ENCODE measurements at places on chromosomes 12 and 14.

- DNase-seq = no peak
Observed at GRCh38 chr12:837548-837947, 85.2 kb downstream of the WNK1 start.

DNA sequence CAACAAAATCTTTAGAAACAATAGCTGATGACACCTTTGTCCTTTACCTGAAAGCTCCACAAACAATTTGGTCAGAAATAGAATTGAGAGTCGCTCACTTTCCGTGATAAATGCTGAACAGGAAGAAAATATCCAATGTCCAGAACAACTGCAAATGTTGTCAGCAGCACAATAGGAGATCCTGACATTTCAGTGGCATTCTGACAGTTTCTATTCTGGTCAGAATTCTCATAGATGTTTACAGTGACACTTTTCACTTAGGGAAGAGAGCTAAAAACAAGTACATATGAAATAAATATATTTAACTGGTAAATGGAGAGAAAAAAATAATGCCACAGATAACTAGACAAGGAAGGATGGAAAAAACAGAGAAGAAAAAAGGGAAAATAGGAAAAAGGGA is 39.1 kb downstream of the MAGOHB start:
- no peak for DNase-seq

DNA sequence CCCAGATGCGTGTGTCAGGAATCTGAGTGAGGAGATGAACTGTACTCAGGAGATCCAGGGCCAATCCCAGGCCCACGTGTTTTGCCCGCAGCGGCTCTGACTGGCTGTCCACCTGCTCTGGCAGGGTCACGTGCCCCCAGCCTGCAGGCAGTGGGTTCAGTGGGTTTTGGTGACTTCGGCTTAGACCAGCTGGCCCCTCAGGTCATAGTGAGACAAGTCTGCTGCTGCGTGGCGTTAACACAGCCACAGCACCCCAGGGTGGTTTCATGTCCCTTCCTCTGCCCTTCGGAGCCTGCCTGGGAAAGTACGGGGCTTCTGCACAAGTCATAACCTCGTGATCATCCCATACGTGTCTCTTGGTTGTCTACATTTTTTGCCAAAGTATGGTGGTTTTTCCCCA is 2.6 kb downstream of the FBRSL1 start:
- no peak for DNase-seq

DNA sequence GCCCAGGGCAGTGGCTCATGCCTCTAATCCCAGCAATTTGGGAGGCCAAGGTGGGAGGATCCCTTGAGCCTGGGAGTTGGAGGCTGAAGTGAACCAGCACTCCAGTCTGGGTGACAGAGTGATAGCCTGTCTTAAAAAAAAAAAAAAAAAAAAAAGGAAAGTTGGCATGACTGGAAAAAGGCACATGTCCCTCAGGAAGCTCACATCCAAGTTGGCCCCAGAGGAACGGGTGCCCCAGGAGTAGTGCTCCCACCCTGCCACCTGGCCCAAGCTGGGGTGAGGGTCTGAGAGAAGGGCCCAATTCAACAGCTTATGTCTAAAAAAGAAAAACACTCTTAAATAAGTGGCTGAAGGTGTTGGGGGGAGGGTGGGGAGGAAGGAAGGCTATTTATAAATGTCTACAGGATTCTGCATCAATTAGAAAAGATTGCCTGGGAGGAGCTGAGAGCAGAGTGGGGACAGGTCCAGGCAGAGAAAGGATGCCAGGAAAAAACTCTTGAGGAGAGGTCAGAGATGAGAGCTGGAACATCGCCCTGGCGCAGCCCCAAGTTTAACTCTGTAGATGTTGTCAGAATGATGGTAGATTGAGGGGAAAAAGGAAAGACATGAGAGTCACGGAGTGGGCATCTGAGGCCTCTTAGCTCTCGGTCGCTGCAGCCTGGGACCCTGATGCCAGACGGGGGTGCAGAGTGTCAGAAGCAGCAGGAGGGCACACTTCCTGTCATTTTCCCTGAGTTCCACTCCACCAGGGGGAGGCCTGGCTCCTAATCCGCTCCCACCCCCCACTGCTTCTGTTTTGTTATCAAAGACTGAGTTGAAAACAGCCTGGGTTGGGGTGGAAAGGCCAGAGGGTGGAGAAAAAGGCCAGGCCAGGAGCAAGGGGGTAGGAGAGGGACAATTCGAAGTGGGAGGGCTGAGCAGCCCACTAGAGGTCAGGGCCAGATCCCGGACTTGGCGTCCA is 7.3 kb downstream of the SPRYD3 start:
- no peak for DNase-seq

- no peak for DNase-seq
Observed at GRCh38 chr12:12483438-12483837, 79.2 kb downstream of the DUSP16 start.

DNA sequence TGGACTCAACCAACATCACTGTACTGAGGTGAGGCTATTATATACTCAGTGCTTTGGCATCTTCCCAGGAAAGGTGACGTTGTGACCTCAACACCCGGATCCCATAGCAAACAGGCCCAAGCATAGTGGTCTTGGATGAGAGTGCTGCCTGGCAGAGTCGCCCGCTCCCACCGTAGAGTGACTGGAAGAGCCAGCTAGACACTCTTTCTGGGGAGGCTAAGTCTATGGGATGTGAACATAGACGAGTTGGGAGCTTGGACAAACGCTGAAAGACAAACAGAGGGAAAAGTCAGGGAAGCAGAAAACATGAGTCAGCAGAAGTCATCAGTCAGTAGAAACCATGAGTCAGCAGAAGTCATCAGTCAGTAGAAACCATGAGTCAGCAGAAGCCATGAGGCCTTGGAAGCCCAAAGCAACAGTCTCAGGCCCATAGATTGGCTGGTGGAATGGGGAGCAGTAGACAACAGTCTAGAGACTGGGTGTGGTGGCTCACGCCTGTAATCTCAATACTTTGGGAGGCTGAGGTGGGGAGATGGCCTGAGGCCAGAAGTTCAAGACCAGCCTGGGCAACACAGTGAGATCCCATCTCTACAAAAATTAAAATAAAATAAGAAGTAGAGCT is 66.4 kb upstream of the MAP1LC3B2 start:
- no peak for DNase-seq

DNA sequence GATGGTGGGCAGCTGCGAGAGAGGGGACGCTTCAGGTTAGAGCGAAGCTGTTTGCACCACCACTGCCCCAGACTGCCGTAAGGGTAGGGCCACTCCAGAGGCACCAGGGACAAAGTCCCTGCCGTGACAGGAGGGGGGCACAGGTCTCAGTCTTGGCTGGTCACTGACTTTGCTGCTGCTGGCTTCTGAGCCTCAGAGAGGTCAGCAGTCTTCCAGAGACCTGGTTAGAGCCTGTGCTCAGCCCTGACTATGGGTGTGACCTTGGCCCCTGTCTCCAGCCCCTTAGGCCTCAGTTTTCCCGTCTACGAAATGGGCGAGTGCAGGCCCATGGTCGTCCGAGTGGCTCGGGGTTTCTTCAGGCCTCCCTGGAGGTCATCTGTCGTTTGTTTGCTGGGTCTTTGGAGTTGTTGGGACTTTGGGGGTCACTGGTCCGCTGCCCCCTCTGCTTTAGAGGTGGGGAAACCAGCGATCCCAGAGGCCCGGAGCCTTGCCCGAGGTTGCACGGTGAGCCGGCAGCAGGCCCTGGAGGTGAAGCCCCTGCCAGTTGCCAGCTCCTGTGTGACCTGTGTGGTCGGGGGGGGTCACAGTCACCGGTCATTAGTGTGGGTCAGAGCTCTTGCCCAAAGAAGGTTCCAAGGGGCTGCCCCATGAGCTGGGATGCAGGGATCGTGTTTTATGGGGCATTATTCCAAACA is 15.3 kb downstream of the MEG3 start:
- DNase-seq = no peak

- no peak for DNase-seq
Observed at GRCh38 chr12:108112832-108113556, 16.1 kb upstream of the WSCD2 start.

- no peak for DNase-seq
Observed at GRCh38 chr12:5376591-5377207, 55.2 kb upstream of the NTF3 start.

DNA sequence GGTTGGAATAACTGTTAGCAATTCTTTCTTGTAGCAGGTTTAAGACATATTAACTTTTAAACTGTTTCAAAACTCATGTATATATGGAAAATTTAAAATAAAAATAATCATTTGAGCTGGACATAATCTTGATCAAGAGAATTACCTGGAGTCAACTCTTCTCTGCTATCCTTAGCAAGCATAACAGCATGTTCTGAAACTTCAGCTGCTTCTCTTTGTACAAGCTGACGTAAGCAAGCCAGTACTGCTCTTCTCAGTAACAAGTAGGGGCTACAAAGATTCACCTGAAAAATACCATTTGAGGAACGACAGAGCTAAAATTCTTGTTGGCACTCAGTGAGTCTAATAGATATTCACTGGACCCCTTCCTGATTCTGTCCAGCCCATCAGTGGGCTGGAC is 83.0 kb downstream of the HEATR5A start:
- no peak for DNase-seq

GRCh38 chr14:52790011-52790755 is 1.2 kb downstream of the GNPNAT1 start:
- DNase-seq = no peak

DNA sequence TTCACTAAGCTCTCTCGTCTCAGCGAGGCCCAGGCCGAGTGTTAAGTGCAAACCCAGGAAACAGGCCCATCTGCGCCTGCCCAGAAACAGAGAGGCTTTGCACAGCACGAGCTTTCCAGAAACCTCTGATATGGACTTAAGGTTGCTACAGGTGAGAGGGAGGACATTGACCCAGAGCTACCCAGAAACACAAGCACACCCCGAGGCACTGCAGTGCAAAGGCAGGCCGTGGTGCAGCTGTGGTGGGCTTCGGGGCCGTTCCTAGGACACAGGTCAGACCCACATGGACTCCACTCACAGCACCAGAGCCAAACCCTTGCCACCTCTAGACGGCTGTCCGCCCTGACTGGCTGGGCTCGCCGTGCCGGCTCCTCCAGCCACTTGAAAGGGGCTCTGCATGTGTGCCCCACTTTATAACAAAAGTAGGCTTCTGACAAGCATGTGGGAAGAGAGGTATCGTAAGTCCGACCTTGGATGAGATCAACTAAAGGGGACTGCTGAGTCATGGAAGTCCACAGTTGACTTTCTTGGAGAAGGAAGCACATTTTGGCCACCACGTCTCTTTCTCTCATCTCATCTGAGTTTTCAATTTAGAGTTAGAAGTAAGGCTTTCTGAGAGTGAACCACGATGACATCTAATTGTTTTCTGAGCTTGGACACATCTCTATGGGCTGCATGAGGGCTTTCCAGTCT is 38.2 kb downstream of the CACNA2D4 start:
- no peak for DNase-seq

DNA sequence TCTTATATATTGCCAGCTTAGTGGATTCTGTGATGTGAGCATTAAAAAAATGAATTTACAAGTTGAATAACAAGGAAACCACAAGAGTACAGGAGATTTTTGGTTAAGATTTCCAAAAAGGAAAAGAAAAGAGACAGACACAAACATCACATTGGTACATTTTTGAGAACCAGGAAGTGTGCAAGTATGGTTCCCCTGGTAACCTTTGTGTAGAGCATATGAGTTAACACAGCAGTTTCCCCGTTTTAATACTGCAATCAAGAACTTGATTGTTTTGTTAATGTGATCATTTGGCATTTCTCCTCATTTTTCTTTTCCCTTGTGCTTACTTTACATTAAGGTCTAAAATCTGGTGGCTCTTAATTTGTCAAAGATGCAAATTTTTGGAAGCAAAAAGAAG is 490.4 kb upstream of the ATP2B1 start:
- peak; percentile 41 for DNase-seq

GRCh38 chr14:104462651-104463630 is 116.6 kb upstream of the C14orf180 start:
- no peak for DNase-seq

DNA sequence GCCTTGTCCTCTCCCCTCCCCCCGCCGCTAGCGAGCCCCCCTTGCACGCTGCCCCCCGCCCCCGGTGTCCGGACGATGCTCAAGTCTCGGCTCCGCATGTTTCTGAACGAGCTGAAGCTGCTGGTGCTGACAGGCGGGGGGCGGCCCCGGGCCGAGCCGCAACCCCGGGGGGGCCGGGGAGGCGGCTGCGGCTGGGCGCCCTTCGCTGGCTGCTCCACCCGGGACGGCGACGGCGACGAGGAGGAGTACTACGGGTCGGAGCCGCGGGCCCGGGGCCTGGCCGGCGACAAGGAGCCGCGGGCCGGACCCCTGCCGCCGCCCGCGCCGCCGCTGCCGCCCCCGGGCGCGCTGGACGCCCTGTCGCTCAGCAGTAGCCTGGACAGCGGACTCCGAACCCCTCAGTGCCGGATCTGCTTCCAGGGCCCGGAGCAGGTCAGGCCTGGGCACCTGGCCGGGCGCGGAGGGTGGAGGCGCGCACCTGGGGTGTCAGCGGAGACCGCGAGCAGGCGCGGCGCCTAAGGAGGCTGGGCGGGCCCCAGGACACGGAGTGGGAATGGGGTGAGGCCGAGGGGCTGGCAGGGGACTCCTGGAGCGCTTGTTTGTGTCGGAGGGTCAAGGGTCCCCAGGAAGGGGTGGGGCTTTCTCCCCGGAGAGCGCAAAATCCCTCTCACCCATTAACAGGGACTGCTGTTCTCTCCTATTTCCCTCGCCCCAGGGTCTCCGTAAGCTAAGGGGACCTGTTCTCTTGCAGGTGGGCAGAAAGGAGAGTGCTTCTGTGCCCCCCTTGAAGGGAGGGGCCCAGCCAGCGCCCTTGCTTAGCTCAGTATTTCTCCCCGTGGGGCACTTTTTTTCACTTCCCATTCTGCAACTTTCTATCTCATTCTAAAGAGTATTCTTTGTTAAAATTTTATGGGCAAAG is 810 bp downstream of the MARCHF9 start:
- no peak for DNase-seq

DNA sequence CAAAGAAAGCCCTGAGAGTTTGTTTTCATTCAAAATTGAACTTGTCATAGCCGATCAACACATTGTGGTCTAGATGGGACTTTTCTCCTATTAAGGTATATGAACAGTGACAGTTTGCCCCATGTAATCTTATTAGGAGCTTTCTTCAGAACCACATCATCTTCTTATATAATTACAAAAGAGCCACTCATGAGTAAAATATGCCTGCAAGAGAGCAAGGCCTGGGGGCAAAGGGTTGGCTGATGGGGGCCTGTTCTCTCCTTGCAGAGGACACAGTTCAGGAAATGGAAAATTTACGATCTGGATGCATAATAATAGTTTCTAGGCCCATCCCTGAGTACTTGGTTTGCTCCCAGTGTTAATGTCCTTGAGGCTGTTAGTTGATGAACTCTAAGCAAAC is 87.8 kb downstream of the FLRT2 start:
- DNase-seq = no peak

- DNase-seq = no peak
Observed at GRCh38 chr14:33617154-33617553, 333.7 kb downstream of the EGLN3 start.

DNA sequence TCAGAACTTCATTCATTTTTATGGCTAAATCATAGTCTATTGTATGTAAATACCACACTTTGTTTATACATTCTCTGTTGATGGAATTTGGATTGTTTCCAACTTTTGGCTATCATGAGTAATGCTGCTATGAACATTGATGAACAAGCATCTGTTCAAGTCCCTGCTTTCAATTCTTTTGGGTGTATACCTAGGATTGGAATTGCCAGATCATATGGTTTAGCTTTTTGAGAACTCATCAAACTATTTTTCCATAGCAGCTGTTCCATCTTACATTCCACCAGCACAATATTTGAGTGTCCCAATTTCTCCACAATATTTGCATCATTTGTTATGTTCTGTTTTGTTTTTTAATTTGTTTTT is 52.3 kb upstream of the CCND2 start:
- no peak for DNase-seq
